ENCODE measurements at places on chromosomes 16 and 17.
A peak's percentile ranks its signal among the peaks of the same experiment; 100 is the strongest.

DNA sequence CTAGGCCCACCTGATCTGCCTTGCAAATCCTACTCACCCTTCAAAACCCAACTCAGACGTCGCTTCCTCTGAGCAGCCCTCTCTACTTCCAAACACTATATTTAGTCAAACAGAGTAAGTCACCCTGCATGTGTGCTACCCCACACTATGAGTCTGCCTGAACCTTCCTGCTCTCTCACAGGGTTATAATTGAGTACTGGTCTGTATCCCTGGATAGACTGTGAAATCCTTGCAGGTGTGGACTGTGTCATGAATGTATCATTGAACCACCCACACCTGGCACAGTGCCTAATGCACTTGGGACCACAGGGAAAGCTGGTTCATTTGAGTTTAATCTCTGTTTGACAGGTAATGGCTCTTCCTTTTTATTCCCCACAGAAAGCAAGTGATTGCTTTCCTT, 3.4 kb downstream of the FBXO39 start:
- no peak for DNase-seq

GRCh38 chr16:58843675-58844074, 109.6 kb upstream of the GOT2 start:
- DNase-seq: peak; percentile 53

DNA sequence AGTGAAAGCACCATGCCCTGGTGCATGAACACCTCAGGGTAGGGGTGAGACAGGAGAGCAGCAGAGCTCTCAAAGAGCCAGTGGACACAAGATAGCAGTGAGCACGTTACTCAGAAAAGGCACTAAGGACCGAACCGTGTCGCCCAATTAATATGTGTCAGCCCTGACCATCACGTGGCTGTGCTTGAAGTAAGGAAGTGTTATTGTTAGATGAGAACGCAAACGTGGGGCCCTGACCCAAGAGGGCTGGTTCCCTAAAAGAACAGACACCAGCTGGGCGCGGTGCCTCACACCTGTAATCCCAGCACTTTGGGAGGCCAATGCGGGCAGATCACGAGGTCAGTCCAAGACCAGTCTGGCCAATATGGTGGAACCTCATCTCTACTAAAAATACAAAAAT, 16.3 kb downstream of the AXIN1 start:
- no peak for DNase-seq

- DNase-seq: peak; percentile 68
These were observed 2.7 kb upstream of the TMIGD1 start for GRCh38 chr17:30336369-30337171.

- no peak for DNase-seq
These were observed 62.9 kb upstream of the AMZ2 start for GRCh38 chr17:68184816-68185436.

- DNase-seq: no peak
These were observed 124.6 kb downstream of the IRX5 start for GRCh38 chr16:55055262-55055661.

Measured in choroid plexus epithelial cell (primary cell).